ENCODE measurements at places on chromosomes 7 and 10. TPM values are rescaled to one million over a fixed set of nuclear protein-coding genes. Genes with fewer than 3 reads are reported as not detected.

Gene BICC1
- 70.2 TPM for total RNA-seq

Gene C10orf62
- total RNA-seq = 1.5 TPM

Gene GIMAP4
- total RNA-seq = not detected

Gene HOXA9
- total RNA-seq = 2.5 TPM

Gene TMEM213
- total RNA-seq = 9.8 TPM

Gene LIPJ
- total RNA-seq = not detected

Gene ODAD2
- total RNA-seq = 0.20 TPM

Gene ASIC3
- 13.6 TPM for total RNA-seq

Gene VPS37D
- 1.3 TPM for total RNA-seq

Gene AKR1C4
- total RNA-seq = 0.40 TPM

Gene CCDC3
- not detected for total RNA-seq

Gene GJD4
- total RNA-seq = not detected

Gene LBX1
- not detected for total RNA-seq

Gene ZDHHC6
- total RNA-seq = 25.7 TPM

Gene GATA3
- 8.2 TPM for total RNA-seq

Gene RBP3
- not detected for total RNA-seq

Gene WEE2
- not detected for total RNA-seq

Gene SPDYE8
- not detected for total RNA-seq

Gene MRPS17
- 37.1 TPM for total RNA-seq

Gene PWWP2B
- total RNA-seq = 12.9 TPM

Gene DDX50
- total RNA-seq = 39.1 TPM

Gene GIMAP1
- total RNA-seq = not detected

Gene ITPRID1
- 0.95 TPM for total RNA-seq

Gene IRF5
- total RNA-seq = 11.4 TPM

Gene LOXL4
- total RNA-seq = 2.6 TPM

Gene NUTM2A
- 1.1 TPM for total RNA-seq

Gene GPR158
- not detected for total RNA-seq

Gene NXPH1
- not detected for total RNA-seq

Gene CRPPA
- 9.9 TPM for total RNA-seq

Gene C10orf88
- 8.3 TPM for total RNA-seq

Gene CYP3A4
- total RNA-seq = not detected

Gene GCK
- total RNA-seq = not detected

Gene LIPM
- not detected for total RNA-seq

Gene IL2RA
- total RNA-seq = not detected

Gene SPOCK2
- 205 TPM for total RNA-seq

Gene PDE6C
- not detected for total RNA-seq

Gene MEST
- 76.1 TPM for total RNA-seq

Gene TAS2R41
- total RNA-seq = not detected

Gene OGDHL
- total RNA-seq = 1.0 TPM

Gene OR9A4
- not detected for total RNA-seq

Gene HOXA13
- 1.6 TPM for total RNA-seq

Gene TMEM270
- 0.59 TPM for total RNA-seq

Gene HOXA7
- total RNA-seq = not detected

Gene ACHE
- 11.3 TPM for total RNA-seq

Gene FAM107B
- total RNA-seq = 168 TPM

Gene FZD8
- 3.7 TPM for total RNA-seq

Gene EXOSC1
- total RNA-seq = 28.6 TPM

Gene MCM10
- 42.0 TPM for total RNA-seq

Gene PFKP
- total RNA-seq = 253 TPM

Gene HOXA10
- 11.8 TPM for total RNA-seq

Gene TEX36
- not detected for total RNA-seq

Gene GPR85
- total RNA-seq = not detected
